Activated naive CD8-positive, alpha-beta T cell treated with anti-CD3 and anti-CD28 coated beads, Interleukin-2, amount 10 ng/mL, durations not matched to agents 7 days and 5 days (primary cell): ENCODE measurements at places on chromosomes 11 and 22. TPM values are rescaled to one million over a fixed set of nuclear protein-coding genes. Genes with fewer than 3 reads are reported as not detected.

GRCh38 chr11:35049859-35050531 lies 89.0 kb upstream of the CD44 start:
- H3K27ac ChIP-seq: peak overlapping the region; percentile 88
- peaks cover 50% of the 10 kb centered on the region for H3K4me1 ChIP-seq
- H3K27me3 ChIP-seq: no peaks in the 10 kb centered on the region
- peaks cover 26% of the 10 kb centered on the region for H3K36me3 ChIP-seq

GRCh38 chr22:49138250-49138790 lies 689.4 kb downstream of the BRD1 start:
- peaks cover 7% of the 10 kb centered on the region for H3K27me3 ChIP-seq
- H3K27ac ChIP-seq: no peak overlapping the region
- no peak overlapping the region for H3K4me3 ChIP-seq
- H3K4me1 ChIP-seq: no peaks in the 10 kb centered on the region

GRCh38 chr22:47408409-47408808 lies 646.0 kb downstream of the TBC1D22A start:
- no peak overlapping the region for H3K4me3 ChIP-seq
- H3K27ac ChIP-seq: no peak overlapping the region
- no peaks in the 10 kb centered on the region for H3K36me3 ChIP-seq
- H3K4me1 ChIP-seq: no peaks in the 10 kb centered on the region

DNA sequence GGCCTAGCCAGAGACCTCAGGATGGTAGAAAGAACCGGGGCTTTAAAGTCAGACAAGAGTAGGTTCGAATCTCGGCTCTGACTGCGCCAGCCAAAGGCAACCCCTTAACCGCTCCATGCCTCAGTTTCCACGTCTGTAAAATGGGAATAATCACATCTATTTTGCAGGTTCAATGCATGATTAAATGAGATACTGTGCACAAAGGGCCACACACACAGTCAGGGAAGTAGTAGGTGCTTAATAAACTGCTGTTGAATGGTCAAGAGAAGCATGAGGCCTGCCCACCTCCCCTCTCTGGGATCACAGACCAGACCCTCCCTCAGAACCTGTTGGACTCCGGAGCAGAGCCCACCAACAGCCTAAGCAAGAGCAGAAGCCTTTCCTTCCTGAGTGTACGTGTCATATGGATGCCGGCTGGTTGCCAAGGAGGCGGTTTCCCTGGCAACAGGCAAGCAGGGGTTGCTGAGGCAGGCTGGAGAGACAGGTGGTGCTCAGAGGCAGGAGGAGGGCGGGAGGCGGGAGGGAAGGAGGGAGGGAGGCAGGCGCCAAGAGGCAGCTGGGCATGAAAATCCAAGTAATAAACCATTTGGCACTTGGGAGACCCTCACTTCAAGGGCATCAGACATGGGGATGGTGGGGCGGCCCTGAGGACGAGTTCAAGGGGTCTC lies 43.9 kb downstream of the NFAM1 start:
- no peaks in the 10 kb centered on the region for H3K4me1 ChIP-seq
- no peak overlapping the region for H3K4me3 ChIP-seq
- no peak overlapping the region for H3K27ac ChIP-seq
- H3K27me3 ChIP-seq: peaks cover 1% of the 10 kb centered on the region
- DNase-seq: no peak

DNA sequence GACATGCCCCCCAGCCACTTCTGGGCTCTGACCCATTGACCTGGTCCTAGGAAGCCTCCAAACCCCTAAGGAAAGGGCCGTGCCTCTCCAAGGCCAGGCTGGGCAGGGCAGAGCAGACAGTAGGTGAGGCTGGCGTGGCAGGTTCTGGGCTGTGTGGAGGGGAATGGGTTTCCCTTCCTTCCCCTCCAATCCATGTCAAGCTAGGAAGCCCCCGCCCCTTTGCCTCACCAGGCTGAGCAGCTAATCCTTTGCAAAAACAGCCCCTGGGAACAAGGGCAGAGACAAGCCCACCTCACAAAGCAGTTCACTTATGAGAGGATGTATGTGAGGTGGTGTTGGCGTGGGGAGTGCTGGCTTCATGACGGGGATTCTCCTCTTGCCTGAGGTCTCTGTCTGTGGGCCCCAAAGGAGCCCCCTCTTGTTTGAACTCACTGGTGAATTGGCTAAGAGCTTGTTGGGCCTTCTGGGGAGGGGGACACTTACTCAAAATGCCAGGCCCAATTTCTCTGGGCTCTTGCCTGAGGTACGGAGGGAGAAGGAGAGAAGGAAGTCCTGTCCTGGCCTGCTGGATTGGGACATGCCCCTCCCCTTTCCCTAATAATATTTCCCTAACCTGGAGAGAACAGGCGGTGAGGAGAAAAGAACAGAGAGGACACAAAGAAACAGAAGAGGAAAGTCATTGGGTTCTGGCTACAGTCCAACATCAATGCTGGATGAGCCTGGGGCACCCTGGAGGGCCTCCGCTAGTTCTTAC lies 1.6 kb upstream of the TRIM29 start:
- no peak overlapping the region for H3K27ac ChIP-seq
- no peak overlapping the region for H3K4me3 ChIP-seq
- H3K27me3 ChIP-seq: peaks cover 7% of the 10 kb centered on the region
- no peak for DNase-seq
- no peaks in the 10 kb centered on the region for H3K36me3 ChIP-seq

DNA sequence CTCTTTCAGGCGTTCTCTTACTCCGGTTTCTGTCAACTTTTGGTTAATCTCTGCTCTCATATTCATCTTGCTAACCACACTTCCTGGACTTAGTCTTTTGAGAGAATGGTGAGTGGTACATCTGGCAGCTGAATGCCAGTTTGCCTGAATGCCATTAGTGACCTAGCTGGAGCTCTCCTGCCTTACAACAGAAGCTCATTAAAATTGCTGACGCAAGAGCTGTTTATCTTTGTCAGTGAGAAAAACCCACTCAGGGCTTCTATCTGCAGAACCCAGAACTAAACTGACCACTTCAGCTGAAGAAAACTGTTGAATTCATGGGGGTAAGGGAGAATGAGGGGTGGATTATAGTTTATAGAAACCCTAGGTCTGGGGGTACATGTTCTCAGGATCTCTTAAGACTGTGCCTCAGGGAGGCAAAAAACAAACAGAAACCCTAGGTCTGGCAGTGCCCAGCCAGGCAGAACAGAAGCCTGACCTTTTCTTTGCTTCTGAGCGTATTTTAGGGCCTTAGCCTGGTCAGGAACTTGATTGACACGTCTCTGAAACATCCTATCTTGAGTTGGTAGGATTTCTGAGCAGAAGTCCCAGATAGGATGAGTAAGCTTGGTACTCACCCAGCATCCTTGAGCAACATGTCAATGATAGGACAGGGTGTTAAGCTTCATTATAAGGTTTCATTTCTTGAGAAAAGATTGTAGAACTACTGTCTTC lies 52.8 kb upstream of the YWHAH start:
- no peaks in the 10 kb centered on the region for H3K4me1 ChIP-seq
- H3K4me3 ChIP-seq: no peak overlapping the region
- H3K27ac ChIP-seq: no peak overlapping the region
- peaks cover 9% of the 10 kb centered on the region for H3K36me3 ChIP-seq
- no peaks in the 10 kb centered on the region for H3K27me3 ChIP-seq
- DNase-seq: no peak

- H3K36me3 ChIP-seq: no peaks in the 10 kb centered on the region
- no peak overlapping the region for H3K4me3 ChIP-seq
- peaks cover 6% of the 10 kb centered on the region for H3K4me1 ChIP-seq
- DNase-seq: no peak
- peaks cover 19% of the 10 kb centered on the region for H3K27me3 ChIP-seq
These were observed 3.8 kb upstream of the CAPN5 start for GRCh38 chr11:77062924-77063323.

DNA sequence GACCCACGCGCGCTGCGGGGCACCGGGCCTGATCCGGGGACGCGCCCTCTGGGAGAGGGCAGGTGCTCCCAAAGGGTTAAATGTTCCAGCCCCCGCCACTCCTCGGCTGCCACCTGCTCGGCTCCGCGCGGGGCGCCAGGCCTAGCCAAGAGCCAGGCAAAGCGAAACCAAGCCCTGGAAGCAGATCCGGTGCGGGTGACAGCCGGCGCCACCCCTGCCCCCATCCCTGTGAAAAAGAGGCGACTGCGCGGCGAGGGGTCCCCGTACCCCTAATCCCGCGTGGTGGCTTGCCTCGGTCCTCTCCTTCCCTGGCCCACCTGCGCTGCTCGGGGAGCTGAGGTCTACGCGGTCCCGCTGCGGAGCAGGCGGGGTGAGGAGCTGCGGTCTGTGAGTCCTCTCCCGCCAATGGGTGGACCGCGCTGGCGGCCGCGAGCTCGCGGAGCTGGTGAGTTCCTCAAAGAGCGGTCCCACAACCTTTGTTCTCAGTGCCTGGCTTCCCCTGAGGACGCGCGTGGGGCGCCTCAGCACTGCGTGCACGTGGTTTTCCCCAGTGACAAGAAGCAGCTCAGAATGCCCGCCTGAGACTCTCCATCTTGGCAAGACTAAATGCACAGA lies at the start of gene ME3:
TSS of gene ME3 (minus strand) at position 610 of the 615 bp plus-strand sequence.
- peak within 1 kb of the TSS; percentile 78 for H3K4me3 ChIP-seq
- no peaks in the 10 kb centered on the region for H3K36me3 ChIP-seq
- H3K27me3 ChIP-seq: peaks cover 47% of the 10 kb centered on the region
- peak within 1 kb of the TSS; percentile 11 for H3K27ac ChIP-seq
- H3K4me1 ChIP-seq: peaks cover 4% of the 10 kb centered on the region
- peak; percentile 66 for DNase-seq

GRCh38 chr22:19047993-19048392 lies 74.2 kb downstream of the DGCR2 start:
- no peak overlapping the region for H3K4me3 ChIP-seq
- peak; percentile 3 for DNase-seq
- no peaks in the 10 kb centered on the region for H3K27me3 ChIP-seq

DNA sequence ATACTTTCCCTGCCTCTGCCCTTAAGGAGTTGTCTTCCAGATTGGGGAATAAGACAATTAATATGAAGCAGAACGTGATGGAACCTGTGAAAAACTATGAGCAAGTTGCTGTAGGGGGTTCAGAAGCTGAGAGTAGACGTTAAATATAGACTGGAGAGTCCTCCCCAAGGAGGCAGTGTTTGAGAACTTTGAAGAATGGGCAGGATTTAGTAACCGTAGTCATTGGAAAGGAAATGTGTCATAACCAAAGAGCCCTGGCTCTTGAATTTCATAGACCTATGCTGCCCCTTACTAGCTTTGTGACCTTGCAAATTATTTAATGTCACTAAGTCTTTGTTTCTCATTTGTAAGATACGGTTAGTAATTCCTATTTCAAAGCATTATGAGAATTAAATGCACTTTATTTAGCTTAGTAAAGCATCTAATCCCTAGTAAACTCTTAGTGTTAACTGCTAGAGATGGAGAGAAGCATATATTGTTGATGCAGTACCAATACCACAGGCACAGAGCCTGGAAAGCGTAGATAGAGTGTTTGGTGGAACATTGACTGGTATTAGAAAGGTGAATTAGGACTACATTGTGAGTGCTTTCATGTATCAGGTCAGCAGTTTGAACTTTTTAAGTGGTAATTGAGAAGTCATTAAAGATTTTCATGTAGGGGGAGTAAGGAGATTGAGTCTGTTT lies 54.1 kb downstream of the MCAM start:
- no peaks in the 10 kb centered on the region for H3K27me3 ChIP-seq
- peaks cover 11% of the 10 kb centered on the region for H3K36me3 ChIP-seq
- H3K27ac ChIP-seq: no peak overlapping the region
- DNase-seq: no peak
- H3K4me3 ChIP-seq: no peak overlapping the region

DNA sequence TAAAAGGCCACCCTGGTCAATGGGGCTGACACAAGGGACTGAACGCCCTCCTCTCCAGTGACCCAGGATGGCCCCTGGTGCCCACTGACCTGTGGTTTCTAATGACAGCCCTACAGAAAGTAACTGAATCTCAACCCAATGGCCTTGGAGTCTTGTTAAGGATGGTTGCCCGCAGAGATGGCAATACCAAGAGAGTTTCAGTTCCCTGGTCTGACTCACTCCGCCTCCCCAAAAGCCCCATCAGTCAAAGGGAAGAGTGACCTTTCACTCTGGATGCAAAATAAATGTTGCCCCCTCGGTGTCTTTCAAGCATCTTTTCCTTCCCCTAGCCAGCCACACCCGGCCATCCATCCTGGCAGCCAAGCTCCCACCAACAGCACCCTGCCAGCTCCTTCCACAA lies 57.7 kb upstream of the ISX start:
- no peaks in the 10 kb centered on the region for H3K27me3 ChIP-seq
- no peaks in the 10 kb centered on the region for H3K4me1 ChIP-seq
- no peak overlapping the region for H3K4me3 ChIP-seq
- H3K27ac ChIP-seq: no peak overlapping the region
- no peak for DNase-seq

- H3K27ac ChIP-seq: peak overlapping the region; percentile 22
- peaks cover 35% of the 10 kb centered on the region for H3K4me1 ChIP-seq
- H3K27me3 ChIP-seq: no peaks in the 10 kb centered on the region
- H3K4me3 ChIP-seq: peak overlapping the region; percentile 80
- H3K36me3 ChIP-seq: peaks cover 7% of the 10 kb centered on the region
- no peak for DNase-seq
These were observed 2.2 kb downstream of the BCR start for GRCh38 chr22:23182309-23183060.

DNA sequence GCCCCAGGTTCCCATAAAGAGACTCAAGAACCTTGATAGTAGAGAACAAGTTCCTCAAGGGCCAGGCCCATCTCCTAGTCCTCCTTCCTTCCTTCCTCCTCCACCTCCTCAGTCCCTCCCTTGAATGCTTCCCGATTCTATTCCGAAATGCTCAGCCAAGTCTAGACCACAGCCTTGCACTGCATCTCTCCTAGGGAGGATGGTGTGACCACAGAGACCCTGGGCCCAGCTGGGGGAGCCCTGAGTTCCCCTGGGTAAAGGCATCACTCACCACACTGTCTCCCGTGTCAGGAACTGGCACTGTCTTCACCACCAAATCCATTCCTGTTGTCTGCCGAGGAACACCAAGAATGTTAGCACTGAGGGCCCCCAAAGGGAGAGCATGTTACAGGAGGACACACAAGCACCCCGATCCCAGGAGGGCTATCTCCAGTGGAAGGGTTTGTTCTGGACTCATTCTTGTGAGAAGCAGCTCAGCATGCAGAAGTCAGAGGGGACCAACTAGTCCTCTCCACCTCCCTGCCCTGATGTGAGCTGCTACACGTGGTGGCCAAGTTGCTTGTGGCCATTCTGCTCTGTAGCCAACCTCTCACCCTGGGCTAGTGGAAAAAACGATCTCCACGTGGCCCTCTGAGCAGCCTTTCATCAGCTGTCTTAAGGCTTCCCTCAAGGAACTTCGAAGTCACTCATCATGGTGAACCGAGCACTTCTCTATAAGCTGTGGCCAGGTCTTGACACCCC lies 8.7 kb downstream of the IFT27 start:
- no peaks in the 10 kb centered on the region for H3K4me1 ChIP-seq
- H3K27ac ChIP-seq: no peak overlapping the region
- no peak overlapping the region for H3K4me3 ChIP-seq

STK33 gene
- total RNA-seq: 2.2 TPM

MRGPRX3 gene
- total RNA-seq: not detected

SMTNL1 gene
- total RNA-seq: not detected

SLC22A6 gene
- total RNA-seq: not detected

LRRC32 gene
- total RNA-seq: 0.75 TPM

QSER1 gene
- total RNA-seq: 14.4 TPM

PACSIN3 gene
- 1.1 TPM for total RNA-seq

VPREB3 gene
- total RNA-seq: not detected

KDM4E gene
- total RNA-seq: not detected

OTOG gene
- not detected for total RNA-seq

OR4D10 gene
- total RNA-seq: not detected

MISFA gene
- total RNA-seq: 1.4 TPM
